ENCODE measurements at places on chromosomes 16 and 17.

DNA sequence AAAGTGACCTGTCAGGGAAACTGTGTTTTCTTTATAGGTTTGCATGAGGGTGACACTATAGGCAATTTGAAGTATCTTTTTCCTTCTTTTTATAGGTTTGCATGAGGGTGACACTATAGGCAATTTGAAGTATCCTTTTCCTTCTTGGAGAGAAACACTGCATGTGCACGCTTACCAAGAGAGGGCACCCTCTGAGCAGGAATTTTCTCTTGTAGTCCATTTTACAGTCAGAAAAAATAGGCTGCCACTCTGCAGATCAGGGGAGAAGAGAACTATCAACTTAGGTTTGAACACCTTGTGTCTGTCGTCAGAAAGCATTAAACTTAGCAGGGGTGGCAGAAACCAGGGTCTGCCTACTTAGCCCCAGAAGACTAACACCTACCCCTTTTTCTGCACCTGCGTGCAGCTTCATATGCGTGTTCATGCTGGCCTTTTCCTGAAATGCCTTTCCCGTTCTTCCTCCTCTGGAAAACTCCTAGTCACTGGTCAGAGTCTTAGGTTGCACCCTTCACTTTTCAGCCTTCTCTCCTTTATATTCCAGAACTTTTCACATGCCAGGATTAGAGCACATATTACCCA lies 16.4 kb upstream of the SMIM36 start:
- peak; percentile 23 for DNase-seq

DNA sequence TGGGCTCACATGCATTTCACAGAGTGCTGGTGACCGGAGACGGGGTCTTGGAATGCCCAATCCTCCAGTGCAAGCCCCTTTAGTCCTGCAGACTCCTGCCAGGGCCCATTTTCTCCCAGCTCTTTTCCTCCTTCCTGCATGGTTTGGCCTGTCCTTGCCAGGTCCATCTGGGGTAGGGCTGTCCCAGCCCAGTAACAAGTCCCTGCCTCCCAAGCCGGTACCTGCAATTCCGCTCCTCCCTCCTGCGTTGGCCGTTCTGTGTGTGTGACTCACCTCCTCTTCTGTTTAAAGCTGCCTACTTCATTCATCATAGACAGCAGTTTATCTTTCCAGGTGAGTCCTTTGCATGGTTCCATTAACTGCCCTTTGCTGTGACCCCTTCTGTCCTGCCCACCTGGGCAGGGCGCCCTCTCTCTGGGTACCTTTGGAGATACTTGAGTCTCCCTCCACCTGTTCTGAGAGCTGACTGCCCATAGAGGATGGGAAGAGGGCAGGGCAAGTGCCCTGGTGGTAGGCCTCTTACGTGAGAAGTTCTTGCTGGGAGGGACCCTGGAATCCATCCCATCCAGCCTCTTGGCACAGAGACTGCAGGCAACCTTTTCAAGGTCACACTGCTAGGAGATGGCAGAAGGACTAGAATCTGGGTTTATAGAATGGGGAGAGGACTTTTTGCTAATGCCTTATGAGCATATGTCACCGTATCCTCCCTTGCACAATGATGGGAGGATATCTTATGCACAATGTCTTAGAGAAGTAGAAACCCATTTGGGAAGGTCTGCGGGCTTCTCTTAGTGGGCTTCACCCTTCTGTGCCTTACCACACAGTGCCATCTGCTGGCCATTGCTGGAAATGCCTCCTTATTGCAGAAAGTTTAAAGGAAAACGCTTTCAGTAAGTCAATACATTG lies 29.7 kb upstream of the LGALS9 start:
- peak; percentile 12 for DNase-seq

GRCh38 chr17:38428112-38428642 lies at the start of gene ARHGAP23:
ARHGAP23 (plus strand) TSS chr17:38428464; CDS start chr17:38428486, 22 bp downstream.
- DNase-seq: no peak

- peak; percentile 56 for DNase-seq
Measured at GRCh38 chr17:51372345-51373004, 112.1 kb downstream of the UTP18 start.

- DNase-seq: no peak
Measured at GRCh38 chr16:49597796-49598195, 224.2 kb downstream of the C16orf78 start.

GRCh38 chr16:78504401-78504851 lies 405.0 kb downstream of the WWOX start:
- DNase-seq: no peak

- no peak for DNase-seq
Measured at GRCh38 chr17:68310152-68310551, 18.9 kb downstream of the ARSG start.

- no peak for DNase-seq
Measured at GRCh38 chr16:87458424-87458915, 34.4 kb downstream of the ZCCHC14 start.

DNA sequence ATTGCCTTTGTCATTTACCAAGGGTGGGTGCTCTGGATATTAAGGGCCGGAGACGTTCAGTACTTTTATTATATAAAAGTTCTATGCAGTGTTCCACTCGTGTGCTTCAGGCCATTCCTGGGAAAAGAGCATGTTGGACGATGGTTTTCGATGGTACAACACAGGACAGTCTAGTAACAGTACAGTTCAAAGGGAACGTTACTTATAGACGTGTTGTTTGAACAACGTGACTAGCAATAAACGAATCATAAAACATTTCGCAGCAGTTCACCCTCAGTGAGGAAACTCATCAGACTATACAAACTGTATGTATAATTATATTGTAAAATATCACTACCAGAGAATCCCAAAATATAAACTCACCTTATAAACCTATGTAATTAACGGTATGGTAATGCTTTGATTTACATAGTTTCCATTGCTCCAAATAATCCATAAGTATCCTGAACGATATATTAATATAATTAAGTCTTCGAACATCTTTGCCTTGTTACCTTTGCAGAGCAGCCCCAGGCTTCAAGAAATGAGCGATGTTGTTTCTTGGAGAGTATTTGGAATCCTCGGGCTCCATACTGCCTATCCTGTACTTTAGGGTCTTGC lies 589 bp downstream of the NMT1 start:
- DNase-seq: no peak

DNA sequence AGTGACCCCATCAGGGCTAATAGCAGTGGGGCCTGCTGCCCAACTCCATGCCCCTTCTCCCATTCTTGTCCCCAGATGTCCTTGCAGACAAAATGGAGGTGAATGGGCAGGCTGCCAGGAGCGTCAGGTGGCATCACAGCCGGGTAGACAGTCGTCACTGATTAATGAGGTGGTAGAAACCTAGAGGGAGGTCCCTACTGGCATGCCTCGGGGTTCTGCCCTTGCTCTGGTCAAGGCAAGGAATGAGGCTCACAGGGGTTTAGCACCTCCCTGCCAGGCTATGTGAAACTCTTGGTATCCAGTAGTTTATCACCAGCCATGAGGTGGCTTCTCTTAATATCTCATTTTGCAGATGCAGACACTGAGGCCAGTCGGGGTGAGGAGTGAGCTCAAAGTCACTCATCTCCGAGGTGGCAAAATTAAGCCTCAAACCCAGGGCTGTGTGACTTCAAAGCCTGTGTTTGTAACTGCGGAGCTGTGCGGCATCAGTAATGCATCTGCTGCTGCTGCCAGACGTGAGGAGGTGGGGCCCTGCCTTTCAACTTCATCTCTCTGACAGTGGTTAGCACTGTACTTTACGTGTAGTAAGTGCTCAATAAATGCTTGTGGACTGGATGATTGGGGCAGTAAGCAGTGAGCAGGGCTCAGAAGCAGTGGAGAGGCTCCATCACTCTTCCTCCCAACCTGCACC lies 21.3 kb downstream of the RAI1 start:
- no peak for DNase-seq

- no peak for DNase-seq
Measured at GRCh38 chr16:24367186-24367710, 111.1 kb downstream of the CACNG3 start.

DNA sequence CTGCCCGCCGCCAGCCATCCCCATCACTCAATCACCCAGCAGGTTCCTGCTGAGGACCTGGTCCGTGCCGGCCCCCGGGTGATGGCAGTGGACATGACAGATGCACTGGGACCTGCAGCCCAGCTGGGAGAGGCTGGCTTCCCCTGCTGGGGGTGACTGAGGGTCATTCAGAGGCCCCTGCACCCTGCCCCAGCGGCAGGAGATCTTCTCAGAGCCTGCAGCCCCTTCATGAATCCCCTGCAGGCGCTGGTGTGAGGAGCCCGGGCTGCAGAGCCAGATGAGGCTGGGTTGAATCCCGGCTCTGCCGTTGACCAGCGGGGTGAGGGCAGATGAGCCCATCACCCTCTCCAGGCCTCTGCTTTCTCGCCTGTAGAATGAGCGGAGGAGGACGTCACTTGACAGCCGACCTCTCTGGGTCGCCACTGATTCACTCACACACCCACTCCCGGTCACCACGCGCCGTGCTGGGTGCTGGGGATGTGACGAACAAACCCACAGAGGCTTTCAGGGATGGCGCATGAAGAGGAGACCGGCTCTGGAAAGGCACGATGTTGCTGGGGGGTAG lies 95.2 kb upstream of the CIBAR2 start:
- no peak for DNase-seq

GRCh38 chr17:82366749-82367148 lies 4.8 kb upstream of the UTS2R start:
- DNase-seq: peak; percentile 77

- no peak for DNase-seq
Measured at GRCh38 chr16:68013440-68013839, 2.3 kb downstream of the DPEP2NB start.

DNA sequence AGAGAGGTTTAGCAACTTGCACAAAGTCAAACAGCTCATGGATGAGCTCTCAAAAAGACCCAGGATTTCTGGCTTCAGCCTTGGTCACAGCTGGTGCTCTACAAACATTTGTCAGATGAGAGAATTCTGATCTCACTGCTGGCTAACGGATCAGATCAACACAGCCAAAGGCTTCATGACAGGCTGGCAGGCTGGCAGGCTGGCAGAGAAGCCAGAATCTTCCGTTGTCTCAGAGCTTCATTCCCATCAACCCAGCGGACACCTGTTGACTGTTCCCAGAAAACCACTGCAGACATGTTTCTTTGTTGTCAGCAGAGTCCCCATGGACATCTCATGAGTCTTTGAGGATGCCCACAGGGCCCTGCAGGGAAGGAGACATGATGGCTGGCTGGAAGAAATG lies 303.8 kb upstream of the ASIC2 start:
- DNase-seq: no peak

- no peak for DNase-seq
Measured at GRCh38 chr17:3663102-3664011, 5.0 kb downstream of the TAX1BP3 start.

GRCh38 chr17:65104973-65105372 lies 32.2 kb upstream of the RGS9 start:
- no peak for DNase-seq

GRCh38 chr17:41785091-41785858 lies 1.2 kb downstream of the JUP start:
- DNase-seq: no peak

DNA sequence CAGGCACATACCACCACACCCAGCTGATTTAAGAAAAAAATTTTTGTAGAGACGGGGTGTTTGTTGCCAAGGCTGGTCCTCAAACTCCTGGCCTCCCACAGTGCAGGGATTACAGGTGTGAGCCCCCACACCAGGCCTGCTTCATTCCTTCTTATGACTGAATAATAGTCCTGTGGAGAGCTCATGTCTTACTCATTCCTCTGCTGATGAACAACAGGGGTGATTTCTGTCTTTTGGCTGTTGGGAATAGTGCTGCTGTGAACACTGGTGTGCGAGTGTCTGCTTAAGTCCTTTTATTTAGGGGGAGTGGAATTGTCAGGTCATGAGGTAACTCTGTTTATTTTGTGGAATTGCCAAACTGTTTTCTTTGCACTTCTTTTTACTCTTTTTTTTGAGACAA lies 2.7 kb upstream of the CTRB1 start:
- DNase-seq: no peak

GRCh38 chr16:87149051-87149450 lies 168.1 kb downstream of the C16orf95 start:
- no peak for DNase-seq

GRCh38 chr16:12826559-12826958 lies 22.9 kb upstream of the CPPED1 start:
- DNase-seq: no peak

DNA sequence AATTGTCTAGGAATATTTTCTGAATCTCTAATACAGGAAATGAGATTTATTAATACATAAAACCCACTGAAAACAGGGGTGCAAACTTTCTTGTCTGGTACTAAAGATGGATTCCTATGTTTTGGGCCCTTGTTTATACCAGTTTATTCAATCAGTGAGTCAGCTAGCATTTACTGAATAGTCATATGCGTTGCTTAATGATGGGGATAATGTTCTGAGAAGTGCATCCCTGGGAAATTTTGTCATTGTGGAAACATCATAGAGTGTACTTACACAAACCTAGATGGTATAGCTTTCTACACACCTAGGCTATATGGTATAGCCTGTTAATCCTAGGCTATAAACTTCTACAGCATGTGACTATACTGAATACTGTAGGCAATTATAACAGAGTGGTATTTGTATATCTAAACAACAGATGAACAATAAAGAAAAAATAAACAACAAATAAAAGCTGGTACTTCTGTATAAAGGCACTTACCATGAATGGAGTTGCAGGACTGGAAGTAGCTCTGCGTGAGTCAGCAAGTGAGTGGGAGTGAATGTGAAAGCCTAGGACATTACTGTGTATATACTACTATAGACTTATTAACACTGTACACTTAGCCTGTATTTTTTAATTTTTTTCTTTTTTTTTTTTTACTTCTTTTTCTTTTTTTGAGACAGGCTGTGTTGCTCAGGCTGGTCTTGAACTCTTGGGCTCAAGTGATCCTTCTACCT lies 63.7 kb downstream of the SIAH1 start:
- no peak for DNase-seq

GRCh38 chr17:78226055-78226758 lies 5.2 kb upstream of the TMEM235 start:
- DNase-seq: no peak

GRCh38 chr17:76868669-76869495 lies 678 bp downstream of the MGAT5B start:
- peak; percentile 29 for DNase-seq

GRCh38 chr16:56311208-56312027 lies 113.9 kb downstream of the AMFR start:
- DNase-seq: peak; percentile 82

DNA sequence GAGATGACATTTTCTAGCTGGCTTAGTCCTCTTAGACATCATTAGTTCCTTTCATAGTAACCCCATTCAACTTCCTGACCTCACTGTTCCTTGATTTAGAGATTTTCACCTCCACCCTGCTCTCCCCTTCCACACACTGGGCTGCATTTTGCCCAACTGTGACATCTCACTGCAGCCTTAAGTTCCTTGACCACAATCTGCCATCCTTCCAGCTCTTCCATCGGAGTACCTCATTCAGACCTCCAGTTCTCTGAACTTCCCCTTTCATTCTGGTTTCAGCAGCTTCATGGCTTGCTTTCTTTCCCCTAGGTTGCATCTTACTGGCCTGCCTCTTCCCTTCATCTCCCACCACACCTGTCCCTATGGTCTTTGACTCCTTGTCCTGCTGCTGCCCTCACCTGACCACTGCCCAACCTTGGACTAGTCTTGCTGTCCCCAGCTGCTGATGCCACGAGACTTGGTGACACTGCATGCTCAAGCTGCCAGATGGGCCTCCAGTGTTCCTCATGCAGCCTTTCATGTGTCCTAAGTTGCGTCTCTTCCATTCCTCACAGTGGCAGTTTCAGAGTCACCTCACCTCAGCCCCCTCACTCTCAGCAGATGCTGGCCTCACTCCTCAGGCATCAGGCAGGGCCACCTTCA lies 40.8 kb downstream of the NUP88 start:
- DNase-seq: no peak

Data from NCI-H2081 (cell line).